ENCODE measurements at places on chromosomes 7 and 10. TPM values are rescaled to one million over a fixed set of nuclear protein-coding genes. Genes with fewer than 3 reads are reported as not detected.

- no peak for DNase-seq
Observed at GRCh38 chr10:100120550-100120949, 38.9 kb upstream of the CPN1 start.

The OPN1SW gene
- not detected for polyA plus RNA-seq

DNA sequence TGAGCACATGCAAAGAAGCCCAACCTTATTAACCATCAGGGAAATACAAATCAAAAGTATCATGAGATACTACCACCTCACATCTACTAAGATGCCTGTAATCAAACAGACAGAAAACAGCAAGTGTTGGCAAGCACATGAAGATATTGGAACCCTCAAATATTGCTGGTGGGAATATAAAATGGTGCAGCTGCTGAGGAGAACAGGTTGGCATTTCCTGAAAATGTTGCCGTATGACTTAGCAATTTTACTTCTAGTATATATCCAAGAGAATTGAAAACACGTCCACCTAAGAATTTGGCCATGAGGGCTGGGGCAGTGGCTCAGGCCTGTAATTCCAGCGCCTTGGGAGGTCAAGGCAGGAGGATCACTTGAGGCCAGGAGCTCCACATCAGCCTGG lies 39.4 kb upstream of the TNRC18 start:
- no peak for DNase-seq

DNA sequence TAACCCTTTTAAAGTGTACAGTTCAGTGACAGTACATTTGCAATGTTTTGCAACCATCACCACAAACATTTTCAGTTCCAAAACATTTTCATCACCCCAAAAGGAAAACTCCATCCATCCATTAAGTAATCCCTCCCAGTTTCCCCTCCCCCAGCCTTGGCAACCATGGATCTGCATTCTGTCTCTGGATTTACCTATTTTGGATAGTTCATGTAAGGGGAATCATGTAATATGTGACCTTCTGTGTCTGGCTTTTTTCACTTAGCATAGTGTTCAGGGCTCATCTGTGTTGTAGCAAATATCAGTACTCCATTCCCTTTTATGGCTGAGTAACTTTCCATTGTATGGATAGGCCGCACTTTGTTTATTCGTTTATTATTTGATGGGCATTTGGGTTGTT lies 13.0 kb downstream of the PALD1 start:
- DNase-seq: no peak

The GNG11 gene
- 13.8 TPM for polyA plus RNA-seq

The SAP25 gene
- not detected for polyA plus RNA-seq

GRCh38 chr10:24320373-24320772 lies 111.4 kb downstream of the KIAA1217 start:
- DNase-seq: no peak

The PLEKHS1 gene
- polyA plus RNA-seq: not detected

The NXPH1 gene
- polyA plus RNA-seq: not detected

- no peak for DNase-seq
Observed at GRCh38 chr7:140649556-140650205, 9.1 kb upstream of the DENND2A start.
